ENCODE measurements at places on chromosomes 13 and 19.

DNA sequence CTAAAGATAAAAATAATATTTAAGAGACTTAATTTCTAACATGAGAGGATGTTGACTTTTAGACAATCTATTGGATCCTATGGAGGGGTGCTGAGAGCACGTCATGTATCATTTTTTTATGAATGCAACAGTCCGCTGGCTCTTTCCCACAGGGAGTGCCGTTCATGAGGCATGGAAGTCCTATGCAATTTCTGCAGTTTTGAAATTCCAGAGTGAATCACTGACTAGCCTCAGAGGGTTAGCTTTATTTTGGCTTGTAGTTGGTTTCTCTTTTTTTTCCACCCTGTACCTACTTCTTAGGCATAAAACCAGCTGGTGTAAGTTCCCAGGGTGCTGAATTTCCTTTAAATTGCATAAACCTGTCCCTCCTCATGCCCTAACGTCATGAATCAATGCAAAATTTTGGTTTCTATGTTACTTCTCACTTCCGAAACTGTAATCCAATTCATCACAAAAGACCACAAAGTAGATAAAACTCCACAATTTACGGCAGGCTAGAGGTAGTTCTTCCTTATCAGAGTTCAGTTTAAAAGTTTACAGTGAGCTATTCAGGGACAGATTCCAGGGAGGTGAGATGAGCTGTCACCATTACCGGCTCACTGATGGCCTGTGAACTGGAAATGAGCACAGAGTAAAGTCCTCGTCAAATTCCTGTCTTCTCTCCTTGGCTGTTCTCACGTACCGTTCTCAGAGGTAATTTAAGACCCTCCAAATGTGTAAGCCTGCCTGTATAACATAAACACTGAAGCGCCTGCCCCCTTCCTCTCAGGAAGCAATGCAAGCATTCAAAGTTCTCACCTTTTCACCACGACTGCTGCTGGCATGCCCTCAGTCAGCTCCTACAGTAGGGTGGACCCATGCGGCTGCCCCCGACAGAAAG, 216.6 kb upstream of the SLC10A2 start:
- peak; percentile 62 for DNase-seq

DNA sequence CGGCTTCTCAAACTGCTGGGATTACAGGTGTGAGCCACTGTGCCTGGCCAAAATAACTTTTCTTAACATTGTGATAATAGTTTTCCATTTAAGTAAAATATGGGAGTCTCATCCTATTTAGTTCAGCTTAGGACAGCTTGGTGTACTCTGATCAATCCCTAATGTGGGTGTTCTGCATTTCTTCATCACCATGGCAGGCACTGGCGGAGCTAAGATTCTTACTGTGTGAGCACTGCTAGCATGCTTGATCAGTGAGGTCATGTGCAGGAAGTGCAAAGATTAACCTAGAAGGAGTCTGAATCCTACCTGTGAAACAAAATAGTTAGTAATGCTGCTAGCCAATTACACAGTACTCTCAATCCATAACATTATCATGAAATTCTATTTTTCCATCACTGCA, 1684.2 kb upstream of the SLC10A2 start:
- DNase-seq: no peak

DNA sequence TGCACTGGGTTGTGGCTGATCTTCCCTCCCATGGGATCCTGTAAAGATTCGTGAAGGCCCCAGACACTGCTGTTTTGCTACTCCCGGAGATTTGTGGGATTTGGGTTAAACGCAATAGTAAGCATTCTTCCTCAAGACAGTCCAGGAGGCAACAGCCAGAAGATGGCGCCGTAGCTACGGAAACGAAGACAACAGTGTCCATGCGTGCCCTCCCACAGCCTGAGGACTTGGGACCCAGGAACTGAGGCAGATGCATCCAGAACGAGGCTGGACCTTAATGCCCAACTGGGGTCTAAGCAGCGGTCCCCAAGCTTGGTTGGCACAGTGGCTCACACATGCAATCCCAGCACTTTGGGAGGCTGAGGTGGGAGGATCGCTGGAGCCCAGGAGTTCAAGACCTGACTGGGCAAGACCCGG, 57.6 kb upstream of the ZNF507 start:
- peak; percentile 31 for DNase-seq

- peak; percentile 9 for DNase-seq
These were observed 5.3 kb upstream of the GPR4 start for GRCh38 chr19:45607071-45608029.

- DNase-seq: no peak
These were observed 5.4 kb upstream of the IPO5 start for GRCh38 chr13:97948041-97948440.
